Activated T-cell treated with anti-CD3 and anti-CD28 coated beads, Interleukin-2, amount 50 U/mL, for 4 hours (primary cell): ENCODE measurements at places on chromosomes 11 and 22. TPM values are rescaled to one million over a fixed set of nuclear protein-coding genes. Genes with fewer than 3 reads are reported as not detected.
A peak's percentile ranks its signal among the peaks of the same experiment; 100 is the strongest.

Gene CCDC117
- 27.2 TPM for total RNA-seq

Gene GTPBP1
- total RNA-seq, result 69.9 TPM

Gene OVOL1
- total RNA-seq, result 0.05 TPM

Gene AGBL2
- 0.83 TPM for total RNA-seq

Gene CD3G
- total RNA-seq, result 105 TPM

Gene FOSL1
- total RNA-seq, result 76.9 TPM

Gene NRXN2
- 0.16 TPM for total RNA-seq

Gene CNTF
- total RNA-seq, result 3.5 TPM

Gene APLP2
- total RNA-seq, result 53.5 TPM

Gene OR8K1
- not detected for total RNA-seq

Gene MIAT
- 9.8 TPM for total RNA-seq

Gene GUCY1A2
- total RNA-seq, result 0.05 TPM

GRCh38 chr22:27973846-27974245, 54.8 kb upstream of the PITPNB start:
- no peak for DNase-seq

GRCh38 chr11:121024989-121025388, 1.1 kb downstream of the TBCEL start:
- no peak for DNase-seq

DNA sequence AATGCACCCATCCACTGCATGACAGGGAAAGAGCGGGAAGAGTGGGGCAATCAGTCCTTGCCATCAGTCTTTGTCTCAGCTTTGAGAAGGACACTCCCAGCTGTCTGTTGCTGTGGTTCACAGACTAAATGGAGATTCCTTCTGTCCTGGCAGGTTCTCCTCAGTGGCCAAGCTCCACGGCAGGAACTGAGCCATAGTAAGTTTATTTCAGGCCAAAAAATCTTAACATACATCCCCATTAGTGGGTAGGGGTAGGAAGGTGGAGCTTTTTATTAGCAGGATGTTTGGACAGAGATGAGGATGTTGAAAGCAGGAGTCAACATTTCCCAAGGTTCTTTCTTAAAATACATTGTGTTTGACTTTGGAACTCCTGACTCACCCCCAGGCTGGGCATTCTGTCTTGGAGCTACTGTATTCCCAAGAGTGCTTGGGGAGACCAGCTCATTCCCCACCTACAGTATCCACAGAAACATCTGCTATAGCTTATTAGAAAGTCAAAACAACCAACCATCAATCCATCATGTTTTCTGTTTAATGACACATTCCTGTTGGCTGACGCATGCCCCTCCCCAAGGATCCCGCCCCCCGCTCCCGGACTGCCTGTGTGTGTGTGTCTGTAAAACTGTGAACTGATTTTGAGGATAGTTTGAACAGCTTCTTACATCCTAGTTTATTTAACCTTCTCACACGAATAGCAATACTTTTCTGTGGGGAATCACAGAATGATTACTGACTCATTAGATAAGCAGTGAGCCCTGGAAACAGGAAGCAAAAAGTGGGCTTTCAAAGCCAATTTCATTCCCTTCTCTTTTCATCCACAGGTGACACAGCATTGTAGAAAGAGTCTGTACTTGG, 109.5 kb downstream of the CCDC81 start:
- DNase-seq, result no peak

DNA sequence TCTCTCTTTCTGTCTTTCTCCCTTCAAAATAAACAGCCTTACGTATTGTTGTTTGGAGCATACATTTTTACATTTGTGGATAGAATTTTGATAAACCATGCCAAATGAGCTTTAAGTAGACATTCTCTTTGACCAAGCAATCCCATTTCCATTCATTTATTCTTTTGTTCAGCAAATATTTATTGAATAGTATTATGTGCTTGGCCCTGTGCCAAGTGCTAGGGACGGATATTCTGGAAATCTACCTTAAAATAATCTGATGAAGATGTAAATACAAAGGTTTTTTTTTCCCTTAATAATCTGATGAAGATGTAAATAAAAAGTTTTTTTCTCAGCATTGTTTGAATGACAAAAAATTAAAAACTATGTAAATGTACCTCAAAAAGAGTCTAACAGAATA, 2.1 kb downstream of the OLFML1 start:
- no peak for DNase-seq

DNA sequence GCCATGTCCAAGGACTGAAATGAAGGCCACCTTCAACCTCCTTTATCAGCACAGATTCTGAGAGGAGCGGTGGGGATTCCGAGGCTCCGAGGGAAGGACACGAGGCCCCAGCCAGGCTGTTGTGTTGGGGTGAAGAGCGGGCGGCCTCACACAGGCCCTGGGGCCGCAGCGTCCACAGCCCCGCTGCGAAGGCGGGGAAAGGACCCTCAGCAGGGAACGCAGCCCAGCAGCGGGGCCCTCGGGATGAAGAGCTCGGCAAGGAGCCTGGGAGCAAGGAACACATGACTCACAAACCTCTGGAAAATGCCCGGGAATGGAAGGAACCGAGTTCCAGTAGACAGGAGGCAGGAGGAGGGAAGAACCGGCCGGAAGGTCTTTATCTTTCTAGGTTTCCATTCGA, 227.2 kb downstream of the BRD1 start:
- no peak for DNase-seq

DNA sequence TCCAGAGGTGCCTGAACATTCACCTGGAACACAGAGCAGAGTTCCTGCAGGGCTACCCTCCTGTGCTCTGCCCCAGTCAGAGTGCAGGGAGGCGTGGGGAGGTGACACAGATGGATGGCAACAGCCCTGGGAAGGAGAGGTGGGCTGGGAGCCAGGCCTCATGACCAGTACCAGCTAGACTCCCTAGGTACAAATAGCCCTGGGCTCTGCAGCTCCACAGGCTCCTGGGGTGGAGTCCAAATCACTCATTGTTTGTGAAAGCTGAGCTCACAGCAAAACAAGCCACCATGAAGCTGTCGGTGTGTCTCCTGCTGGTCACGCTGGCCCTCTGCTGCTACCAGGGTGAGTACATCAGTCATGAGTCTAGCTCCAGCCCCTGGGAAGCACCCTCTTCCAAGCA, at the start of gene SCGB1D2:
SCGB1D2 (plus strand) TSS at position 219 of the 400 bp plus-strand sequence; CDS start at position 288, 69 bp downstream.
- DNase-seq, result no peak

- no peak for DNase-seq
These were observed 17.1 kb upstream of the CCDC90B start for GRCh38 chr11:83303316-83303715.

DNA sequence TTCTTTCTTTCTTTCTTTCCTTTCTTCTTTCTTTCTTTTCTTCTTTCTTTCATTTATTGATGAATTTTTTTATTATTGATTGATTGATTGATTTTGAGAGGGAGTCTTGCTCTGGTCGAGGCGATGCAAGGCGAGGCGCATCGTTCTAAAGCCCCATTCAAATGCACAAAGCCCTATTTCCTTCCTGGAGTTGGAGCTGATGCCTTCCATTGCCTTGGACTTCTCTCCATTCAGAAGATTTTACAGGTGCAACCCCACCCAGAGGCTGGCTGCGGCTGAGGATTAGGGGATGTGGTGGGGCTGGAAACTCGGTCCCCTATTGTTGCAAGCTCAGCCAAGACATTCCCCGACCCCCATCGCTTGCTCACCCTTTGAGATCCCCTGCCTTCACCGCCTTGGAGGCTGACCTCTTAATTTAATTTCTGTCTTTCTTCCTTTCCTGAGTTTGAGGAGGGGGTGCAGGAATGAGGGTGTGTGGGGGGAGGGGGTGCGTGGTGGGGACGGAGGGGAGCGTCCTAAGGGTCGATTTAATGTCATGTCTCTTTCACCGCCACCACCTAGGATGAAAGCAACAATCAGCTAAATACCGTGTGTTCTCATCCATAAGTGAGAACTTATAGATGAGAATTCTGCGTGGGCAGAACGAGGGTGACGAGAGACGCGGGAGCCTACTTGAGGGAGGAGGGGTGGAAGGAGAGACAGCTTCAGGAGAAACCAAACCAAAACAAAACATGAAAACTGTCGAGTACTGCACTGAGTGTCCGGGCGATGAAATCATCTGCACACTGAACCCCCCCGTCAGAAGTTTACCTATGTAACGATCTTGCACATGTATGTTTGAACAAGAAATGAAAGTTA, 3913.9 kb upstream of the OR11H1 start:
- no peak for DNase-seq

- peak; percentile 14 for DNase-seq
These were observed 335 bp downstream of the TMEM138 start for GRCh38 chr11:61362542-61362875.

DNA sequence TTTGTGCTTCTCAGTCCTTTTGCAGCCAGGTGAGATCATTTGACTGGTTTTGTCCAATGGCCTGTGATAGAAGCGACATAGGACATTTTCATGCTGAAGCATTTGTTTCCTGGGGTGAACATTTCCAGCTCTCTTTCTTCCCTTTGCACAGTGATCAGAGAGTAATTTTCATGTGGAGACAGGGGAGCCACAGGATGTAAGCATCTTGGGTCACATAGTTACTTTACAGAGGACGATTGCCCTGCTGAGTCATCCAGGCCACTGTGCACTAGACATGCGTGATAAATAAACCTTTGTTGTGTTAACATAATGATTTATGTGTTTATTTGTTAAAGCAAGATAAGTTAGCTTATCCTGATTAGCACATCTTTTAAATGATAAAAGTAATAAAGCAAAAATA, 263.5 kb upstream of the CCDC179 start:
- no peak for DNase-seq

DNA sequence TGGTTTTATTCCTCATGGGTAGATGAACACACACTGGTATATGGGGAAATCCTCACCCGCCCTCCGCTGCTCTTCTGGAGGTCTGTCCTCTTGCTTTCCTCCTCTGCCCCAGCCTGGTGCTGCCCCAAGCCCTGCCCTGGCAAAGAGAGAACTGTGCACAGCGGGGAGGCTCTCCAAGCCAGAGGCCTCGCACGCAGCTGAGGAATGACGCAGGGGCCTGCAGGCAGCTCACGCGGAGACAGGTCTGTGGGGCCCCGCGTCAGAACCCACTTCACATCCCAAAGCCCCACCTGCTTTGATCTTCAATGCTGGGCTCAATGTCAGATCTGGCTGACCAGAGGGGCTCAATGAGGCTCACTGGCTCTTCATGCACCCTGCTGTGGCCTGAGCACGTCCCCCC, 10.0 kb downstream of the GATD1 start:
- no peak for DNase-seq

GRCh38 chr11:125976156-125976555, 30.3 kb downstream of the VSIG10L2 start:
- DNase-seq, result no peak

GRCh38 chr11:2428322-2428795, 16.0 kb downstream of the TRPM5 start:
- peak; percentile 88 for DNase-seq

GRCh38 chr22:30273711-30274436, 7.2 kb upstream of the OSM start:
- no peak for DNase-seq

DNA sequence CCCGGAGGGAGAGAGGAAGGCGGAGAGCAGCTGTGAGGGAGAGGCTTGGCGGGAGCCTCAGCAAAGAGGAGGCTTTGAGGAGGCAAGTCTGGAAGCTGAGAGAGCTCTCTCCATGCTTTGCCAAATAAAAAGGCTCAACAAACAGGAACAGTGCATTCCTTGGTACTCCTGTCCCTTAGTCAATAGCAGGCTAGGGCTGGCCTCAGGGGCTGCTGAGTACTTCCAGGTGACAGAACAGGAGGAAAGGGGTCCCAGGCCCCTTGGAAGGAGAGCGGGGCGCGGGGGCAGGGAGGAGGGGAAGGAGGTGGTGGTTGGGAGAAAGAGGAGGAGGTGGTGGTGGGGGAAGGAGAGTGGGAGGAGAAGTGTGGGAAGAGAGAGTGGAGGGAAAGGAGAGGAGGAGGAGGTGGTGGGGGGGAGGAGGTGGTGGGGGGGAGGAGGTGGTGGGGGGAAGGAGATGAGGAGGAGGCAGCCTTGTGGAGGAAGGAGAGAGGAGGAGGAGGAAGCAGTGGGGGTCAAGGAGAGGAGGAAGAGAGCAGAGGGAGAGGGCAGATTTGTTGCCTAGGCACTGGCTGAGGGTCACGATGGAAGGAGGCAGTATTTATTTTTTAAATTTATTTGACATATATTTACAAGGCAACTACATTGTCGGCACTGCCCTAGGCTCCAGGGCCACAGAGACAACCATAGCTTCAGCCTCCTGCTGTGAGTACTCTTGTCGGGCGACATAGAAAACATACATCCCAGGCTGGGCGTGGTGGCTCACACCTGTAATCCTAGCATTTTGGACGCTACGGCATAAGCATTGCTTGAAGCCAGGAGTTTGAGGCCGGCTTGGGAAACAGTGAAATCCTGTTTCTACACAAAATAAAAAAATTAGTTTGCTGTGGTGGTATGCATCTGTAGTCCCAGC, 74.2 kb upstream of the ZBED5 start:
- DNase-seq, result no peak

- DNase-seq, result no peak
These were observed 6.4 kb downstream of the PRAME start for GRCh38 chr22:22552630-22553029.

GRCh38 chr11:17188675-17189074, 19.1 kb downstream of the PIK3C2A start:
- no peak for DNase-seq

DNA sequence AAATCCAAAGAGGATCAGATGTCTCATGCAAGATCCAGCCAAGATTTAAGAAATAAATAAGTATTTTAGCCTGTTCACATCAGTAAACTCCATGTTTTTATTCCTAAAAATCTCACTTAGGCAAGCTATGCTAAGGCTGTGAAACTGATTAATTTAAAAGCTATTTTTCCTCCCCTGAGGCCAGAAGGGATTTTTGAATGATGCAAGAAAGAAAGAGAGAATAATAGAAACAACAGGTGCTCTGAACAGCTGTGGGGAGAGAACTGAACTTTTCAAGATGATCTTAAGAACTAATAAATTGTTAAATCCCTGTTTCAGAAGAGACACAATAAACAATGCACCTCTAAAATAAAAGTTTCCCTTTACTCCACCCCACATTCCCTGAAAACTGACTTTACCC, 241.6 kb downstream of the DLG2 start:
- DNase-seq, result no peak

DNA sequence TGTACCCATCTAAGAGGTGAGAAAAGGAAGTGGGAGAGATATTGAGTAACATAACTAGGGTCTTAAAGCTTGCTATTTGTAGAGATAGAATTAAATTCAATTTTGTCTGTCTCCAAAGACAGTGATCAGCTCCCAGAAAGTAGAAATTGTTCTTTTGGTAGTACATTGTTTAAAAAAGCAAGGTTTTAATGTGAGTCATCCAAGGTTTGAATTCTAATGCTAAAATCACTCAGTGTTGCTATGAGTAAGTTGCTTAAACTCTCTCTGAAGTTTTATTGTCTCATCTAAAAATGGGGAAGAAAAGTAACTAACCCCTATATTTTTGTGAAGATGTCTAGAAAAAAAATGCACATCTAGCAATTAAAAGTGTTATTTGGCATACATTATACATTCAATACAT, 1004.5 kb upstream of the CCDC90B start:
- DNase-seq, result no peak

DNA sequence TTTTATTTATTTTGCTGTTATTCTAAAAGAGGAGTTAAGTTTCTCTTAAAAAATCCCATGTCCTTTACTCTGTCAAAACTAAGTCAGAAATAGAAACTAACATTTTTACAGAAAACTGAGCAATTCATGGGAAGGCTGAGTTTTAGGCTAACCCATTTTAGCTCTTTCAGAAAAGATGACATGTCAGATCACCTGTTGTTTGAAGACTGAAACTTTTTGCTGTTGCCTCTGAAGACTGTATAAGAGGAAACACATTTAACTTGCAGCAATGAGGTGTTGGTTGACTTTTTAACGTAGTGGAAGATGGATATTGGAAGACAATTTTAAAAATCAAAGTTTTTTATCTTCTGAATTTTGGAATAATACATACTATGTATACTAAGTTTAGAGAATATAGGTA, 115.4 kb downstream of the METTL15 start:
- no peak for DNase-seq

- no peak for DNase-seq
These were observed 380.1 kb downstream of the METTL15 start for GRCh38 chr11:28488336-28488735.
